ENCODE measurements at places on chromosomes 1 and 21.

DNA sequence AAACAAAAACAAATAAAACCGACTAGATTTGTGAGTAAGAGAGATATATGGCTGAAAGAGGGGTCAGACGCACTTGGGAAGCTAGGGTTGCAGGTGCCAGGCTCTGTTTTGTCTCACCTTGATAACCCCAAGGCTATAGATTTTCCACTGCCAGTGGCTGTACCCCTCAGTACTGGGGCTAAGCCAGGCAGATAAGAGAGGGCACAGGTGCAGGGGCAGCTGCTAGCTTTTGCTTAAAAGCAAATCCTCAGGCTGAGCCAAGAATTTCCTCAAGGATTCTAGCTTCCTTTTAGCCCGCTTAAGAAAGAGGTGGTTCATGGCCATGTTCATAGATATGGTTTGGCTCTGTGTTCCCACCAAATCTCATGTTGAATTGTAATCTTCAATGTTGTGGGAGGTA, 57.9 kb downstream of the OVGP1 start:
- DNase-seq = no peak

- no peak for DNase-seq
These were observed 5.1 kb downstream of the TMEM201 start for GRCh38 chr1:9593492-9594465.

GRCh38 chr1:63034256-63034655, 250.3 kb downstream of the ATG4C start:
- no peak for DNase-seq

DNA sequence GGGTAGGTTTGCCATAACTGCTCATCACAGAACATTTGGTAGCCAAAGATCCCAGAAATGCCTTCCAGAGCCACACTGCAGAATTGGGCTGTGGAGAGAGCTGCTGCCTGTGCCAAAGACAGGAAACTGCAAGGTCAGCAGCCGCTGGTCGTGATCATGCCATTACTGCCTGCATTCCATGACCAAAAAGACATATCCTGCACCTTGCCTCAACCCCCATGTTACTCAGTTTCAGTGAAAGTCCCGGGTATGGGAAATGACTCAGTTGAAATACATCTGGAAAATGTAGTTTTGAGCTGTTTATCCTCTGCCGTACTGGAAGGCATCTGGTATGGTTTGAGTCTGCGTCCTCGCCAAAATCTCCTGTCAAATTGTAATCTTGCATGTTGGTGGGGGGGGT, 161.7 kb downstream of the FCRL5 start:
- DNase-seq = no peak

DNA sequence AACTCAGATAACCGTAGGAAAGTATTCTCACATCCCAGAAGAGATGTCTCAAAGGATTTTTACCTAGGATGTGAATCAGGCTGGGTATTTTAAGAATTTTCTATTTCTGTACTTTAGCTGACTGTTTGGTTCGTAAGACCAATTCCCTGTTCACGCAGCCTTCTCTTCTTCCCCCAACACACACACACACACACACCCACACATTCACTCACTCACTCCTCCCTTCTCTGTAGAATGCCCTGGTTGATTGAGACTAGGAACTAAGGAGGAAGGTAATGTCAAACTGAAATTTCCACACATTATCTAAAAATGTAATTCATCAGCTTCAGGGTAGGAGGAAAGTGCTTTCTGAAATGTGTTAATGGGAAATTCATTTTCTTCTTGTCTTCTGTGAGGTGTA, 43.5 kb downstream of the ELAVL4 start:
- no peak for DNase-seq

- DNase-seq = no peak
These were observed 779.3 kb upstream of the BRINP3 start for GRCh38 chr1:191256917-191257316.

DNA sequence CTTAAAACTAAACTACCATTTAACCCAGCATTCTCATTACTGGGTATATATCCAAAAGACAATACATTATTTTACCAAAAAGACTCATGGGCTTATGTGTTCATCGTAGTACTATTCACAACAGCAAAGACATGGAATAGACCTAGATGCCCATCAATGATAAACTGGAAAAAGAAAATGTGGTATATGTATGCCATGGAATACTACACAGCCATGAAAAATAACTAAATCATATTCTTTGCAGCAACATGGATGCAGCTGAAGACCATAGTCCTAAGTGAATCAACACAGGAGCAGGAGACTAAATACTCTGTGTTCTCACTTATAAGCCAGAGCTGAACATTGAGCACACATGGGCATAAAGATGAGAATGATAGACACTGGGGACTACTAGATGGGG, 645.1 kb upstream of the B3GALT2 start:
- DNase-seq = no peak

- DNase-seq = no peak
These were observed 188.5 kb downstream of the PRDM2 start for GRCh38 chr1:13888351-13888986.
